ENCODE measurements at places on chromosomes 6 and 20.

- no peak for DNase-seq
These were observed 218.6 kb upstream of the ZFP64 start for GRCh38 chr20:52410182-52410647.

DNA sequence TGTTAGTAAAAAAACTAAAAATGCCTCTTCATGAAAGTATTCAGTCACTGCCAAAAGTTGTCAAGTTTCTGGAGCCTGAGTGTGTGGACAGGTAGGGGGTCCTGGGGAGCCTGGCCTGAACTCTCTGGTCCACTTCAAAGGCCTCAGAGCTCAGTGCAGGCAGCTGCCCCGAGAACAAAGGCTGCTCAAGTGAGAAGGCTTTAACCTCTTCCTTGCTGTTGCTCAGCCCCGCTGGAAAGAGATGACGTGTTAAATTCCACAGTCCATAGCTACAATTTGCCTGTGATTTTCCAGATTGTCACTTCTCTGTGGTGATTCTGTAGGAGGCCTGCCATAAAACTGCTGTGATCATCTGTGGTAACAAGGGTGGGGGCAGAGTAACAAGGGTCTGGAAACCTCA, 96.9 kb downstream of the FAM120B start:
- no peak for DNase-seq

DNA sequence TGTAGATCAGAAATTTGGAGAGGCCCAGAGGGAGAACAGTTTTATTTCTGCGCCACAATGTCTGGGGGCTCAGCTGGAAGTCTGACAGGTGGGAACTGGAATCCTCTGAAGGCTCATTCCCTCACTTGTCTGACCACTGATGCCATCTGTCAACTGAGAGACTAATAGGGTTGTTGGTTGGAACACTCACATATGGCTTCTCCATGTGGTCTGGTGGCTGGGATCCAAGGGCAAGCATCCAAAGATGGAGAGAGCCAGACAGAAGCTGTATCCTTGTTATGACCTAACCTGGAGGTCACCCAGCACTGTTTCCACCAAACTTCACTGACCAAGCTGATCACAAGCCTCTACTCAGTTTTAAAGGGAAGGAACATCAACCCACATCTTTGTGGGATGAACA, 117.9 kb upstream of the AKAP12 start:
- peak; percentile 92 for DNase-seq

DNA sequence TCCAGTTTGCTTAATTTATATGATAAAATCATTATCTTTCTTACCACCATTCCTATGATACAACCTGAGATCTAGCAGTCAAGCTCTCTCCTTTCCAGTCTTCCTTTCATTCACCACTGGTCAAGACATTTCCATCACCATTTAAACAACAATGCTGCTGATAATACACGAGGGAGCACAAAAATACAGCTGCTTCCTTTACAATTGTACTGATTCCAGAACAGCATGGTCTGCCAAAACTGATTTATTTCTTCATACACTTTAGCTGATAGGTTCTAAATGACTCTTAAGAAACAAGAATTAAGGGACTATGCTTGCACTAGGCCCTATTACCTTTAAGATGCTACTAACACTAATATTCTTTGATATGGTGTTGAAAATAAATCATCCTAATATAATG, 65.0 kb downstream of the EPM2A start:
- DNase-seq, result no peak

GRCh38 chr6:37523412-37523811, 23.7 kb upstream of the CCDC167 start:
- no peak for DNase-seq

DNA sequence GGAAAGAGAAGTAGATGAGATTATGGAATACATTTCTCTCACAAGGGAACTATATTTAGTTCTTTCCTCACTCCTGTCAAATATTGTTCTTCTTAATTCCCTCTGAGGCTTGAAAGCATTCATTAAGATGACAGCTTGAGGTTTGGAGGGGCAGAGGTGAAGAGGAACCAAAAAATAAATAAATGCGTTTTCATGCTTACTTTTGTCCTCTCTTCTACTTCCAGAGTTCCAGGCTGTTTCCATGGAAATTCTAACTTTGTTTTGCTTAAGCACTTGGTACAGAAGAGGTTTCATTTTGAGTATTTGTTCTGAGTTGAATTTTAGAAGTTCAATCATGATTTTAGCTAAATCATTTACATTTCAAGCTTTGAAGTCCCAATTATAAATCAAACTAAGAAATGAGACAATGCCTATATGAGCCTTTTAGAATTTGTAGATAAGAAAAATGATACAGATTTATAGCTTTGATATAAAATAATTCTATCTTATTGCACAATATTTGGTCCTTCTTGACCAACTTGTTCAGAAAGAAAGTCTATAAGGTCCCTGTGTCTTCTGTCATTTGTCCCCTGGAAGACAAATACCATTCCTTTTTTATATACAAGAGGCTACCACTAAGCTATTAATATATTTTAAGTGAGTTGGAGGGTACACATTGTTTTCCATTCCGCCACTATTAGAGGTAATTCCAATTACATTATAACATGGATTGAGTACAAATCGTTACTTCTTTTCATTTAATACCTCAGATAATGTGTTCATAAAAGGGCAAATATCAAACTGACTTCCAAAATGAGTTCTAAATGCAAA, 16.3 kb downstream of the RBM24 start:
- DNase-seq, result no peak

DNA sequence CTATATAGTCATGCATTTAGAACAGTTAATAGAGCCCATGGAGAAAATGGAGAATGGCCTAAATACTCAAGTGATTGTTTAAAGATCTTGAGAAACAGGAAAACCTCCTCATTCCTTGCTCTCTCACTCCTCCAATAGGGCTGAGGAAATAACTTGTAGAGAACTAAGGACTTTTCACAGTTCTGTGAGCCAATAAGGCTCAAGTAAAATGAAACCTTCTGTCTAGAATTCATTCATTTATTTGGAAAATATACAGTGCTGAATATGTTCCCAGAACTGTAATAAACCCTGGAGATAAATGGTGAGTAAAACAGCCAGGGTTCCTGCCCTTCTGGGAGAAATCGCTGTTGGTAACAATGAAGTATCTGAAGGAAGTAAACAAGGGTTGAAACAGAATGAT, 35.3 kb downstream of the ELOVL2 start:
- no peak for DNase-seq

- no peak for DNase-seq
These were observed 166.9 kb upstream of the MCHR2 start for GRCh38 chr6:100160930-100161329.

DNA sequence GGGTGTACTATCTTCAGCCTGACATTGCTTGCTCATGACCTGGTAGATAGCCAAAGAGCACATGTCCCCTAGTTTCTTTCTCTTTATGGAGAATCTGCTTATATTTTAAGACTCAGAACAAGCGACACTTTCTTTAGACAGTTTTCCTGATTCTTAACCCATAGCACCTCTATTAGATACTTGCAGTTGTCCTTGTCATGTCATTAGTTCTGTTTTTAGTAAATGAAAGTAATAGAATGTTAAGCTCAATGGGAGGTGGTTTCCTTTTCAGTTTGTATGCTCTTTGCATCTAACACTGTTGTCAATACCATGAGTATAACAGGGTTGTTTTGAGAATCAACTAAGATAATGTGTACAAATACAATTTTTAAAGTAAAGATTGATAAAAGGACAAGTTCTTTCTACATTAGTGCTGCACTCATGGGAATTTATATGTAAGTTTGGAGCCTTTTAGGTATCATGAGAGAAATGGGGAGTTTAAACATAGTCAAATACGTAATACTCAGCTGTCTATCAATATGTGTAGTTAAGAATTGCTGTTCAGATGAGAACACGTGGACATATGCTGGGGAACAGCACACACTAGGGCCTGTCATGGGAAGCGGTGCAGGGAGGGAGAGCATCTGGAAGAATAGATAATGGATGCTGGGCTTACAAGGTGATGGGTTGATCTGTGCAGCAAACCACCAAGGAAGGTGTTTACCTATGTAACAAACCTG, 124.3 kb downstream of the GRM1 start:
- DNase-seq, result no peak

GRCh38 chr20:59661153-59661552, 56.8 kb downstream of the PHACTR3 start:
- no peak for DNase-seq

GRCh38 chr6:70838907-70839285, 118.0 kb downstream of the B3GAT2 start:
- DNase-seq, result no peak

DNA sequence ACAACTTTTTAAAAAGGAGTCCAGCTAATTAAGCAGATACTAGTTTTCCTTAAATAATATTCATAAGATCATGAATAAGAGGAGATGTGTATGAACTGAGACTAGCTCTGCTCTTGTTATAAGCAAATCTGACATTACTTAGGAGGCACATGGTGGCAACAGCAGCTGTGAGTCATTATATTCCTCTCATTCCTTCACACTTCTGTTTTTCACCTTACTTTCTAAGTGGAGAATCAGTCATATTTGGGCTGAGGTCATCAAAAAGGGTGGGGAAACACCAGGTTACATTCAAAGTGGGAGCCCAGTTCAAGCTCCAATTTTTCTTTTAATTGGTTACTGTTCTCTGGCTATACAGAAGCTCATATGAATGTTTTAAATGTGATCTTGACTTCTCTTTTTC, 6.0 kb upstream of the RIPPLY2 start:
- DNase-seq, result no peak

DNA sequence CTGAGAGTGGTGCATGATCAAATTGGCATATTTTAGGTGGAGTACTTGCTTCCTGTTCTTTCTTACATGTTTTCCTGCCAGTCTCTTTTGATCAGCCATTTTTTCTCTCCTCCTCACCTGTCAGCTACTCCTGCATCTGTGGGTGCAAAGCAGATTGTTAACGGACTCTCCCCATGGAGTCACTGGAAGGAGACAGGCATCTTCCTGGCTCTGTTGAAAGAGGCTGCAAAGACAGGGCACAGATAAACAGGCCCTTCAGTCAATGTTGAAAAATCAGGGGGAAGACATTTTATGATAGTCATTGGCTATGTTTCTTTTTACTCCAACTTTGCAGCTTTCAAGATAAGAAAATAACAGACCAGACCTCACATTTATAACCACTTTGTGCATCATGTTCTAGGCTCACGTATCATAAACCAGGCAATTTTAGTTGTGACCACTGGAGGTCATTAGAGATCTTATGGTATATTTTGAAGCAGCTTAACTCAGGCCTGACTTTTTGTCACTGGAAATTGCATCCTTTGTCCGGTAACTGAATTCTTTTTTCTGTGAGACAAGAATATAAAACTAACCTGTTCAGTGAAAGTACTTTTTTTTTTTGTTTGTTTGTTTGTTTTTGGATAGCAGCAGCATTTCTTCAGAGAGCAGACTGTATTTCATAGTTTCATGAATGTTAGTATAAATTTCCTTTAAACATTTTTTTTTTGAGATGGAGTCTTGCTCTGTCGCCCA, 20.1 kb downstream of the ECT2L start:
- peak; percentile 87 for DNase-seq

DNA sequence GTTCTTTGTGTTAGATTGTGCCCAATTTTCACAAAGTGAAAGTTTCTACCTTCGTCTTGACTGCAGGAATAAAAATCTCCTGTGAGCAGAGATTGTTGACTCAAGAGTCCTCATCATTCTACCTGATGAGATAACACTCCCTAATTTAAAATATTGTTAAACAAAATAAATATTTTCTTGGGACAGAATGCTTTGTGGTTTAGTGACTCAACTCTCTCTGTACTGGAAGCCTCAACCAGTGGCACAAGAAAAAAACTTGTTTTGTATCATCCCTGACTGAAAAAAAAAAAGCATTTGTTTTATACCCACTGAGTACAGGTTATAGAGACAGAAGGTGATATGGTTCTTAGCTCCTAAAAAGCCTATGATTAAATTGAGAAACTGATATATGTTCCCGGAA, 78.9 kb downstream of the CRYBG1 start:
- DNase-seq, result no peak

DNA sequence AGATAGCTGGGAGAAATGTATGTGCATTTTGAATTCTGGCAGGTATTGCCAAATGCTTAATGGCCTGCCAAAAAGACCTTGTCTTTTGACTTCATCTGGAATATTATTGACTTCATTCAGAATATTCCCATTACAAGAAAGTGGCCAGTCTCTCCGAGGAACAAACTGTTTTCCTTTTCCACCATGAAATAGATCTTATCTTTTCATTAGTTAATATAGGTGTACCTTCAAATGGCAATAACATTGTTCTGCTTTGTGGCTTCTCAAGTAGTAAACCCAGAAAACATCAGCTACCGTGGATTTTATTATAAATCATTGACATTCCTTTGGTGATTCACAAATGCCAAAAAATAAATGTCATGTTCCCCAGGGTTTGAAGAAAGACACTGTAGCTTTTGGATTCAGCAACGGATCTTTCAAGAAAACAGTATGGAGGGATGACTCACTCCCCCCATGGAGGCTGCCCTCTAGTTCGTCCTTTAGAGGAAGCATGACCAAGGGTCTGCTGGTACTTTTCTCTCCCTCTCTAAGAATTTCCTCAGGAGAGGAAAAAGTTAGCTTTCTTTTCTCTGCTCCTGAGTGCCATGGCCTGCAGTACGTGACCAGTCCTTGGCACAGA, 1.1 kb upstream of the RNF182 start:
- no peak for DNase-seq

GRCh38 chr20:36969478-36970186, 18.1 kb upstream of the SAMHD1 start:
- no peak for DNase-seq

DNA sequence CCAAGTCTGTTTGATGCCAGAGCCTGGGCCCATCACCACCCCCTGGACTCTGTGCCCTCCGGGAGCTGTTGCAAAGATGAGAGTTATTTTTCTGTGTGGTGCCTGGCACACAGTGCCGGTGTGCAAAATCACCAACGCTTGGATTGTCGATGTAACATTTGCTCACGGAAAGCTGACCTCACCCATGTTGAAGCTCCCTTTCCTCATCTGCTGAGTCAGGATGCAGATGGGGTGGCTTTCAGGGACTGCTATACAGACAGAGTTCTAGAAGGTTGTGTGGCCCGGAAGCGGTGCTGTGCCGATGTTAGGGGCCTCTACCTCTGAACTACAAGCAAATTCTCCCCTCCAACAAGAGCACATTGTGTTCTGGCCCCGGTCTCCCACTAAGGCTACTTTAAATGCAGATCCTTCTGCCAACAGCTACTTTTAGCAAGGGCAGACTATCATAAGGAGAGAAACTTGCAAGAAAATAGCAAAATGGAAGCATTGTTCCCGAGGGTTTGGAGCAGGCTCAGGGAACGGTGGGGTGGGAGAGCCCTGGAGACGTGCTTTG, 34.0 kb downstream of the EYA2 start:
- DNase-seq, result no peak

Data from NCI-H2171 treated with DMSO at 0.1 percent for 48 hours (cell line).